Motor neuron (in vitro differentiated cells): ENCODE measurements at places on chromosomes 5 and 9. TPM values are rescaled to one million over a fixed set of nuclear protein-coding genes. Genes with fewer than 3 reads are reported as not detected.

Gene STX17
- total RNA-seq = 12.1 and 13.3 TPM in 2 replicates

Gene CCL21
- total RNA-seq = not detected in 2 replicates

Gene FOXD4L6
- 0.41 and 0.47 TPM in 2 replicates for total RNA-seq

Gene OBP2B
- not detected in 2 replicates for total RNA-seq

Gene SLC25A46
- 36.7 and 40.0 TPM in 2 replicates for total RNA-seq

Gene DRD1
- 7.8 and 8.0 TPM in 2 replicates for total RNA-seq

Gene SOHLH1
- 0.09 TPM in 1 of 2 replicates, not detected in the other for total RNA-seq

Gene CAMK2A
- 0.31 and 0.45 TPM in 2 replicates for total RNA-seq

Gene KIF3A
- 34.9 and 35.1 TPM in 2 replicates for total RNA-seq

Gene SMIM33
- 0.07 TPM in 1 of 2 replicates, not detected in the other for total RNA-seq

Gene CMBL
- 3.2 and 4.2 TPM in 2 replicates for total RNA-seq

Gene PNPLA7
- 1.5 and 1.8 TPM in 2 replicates for total RNA-seq

Gene FAXDC2
- 5.0 and 5.8 TPM in 2 replicates for total RNA-seq

Gene SUB1
- 196 and 202 TPM in 2 replicates for total RNA-seq

Gene MZB1
- 0.43 and 0.52 TPM in 2 replicates for total RNA-seq

Gene ARHGEF37
- total RNA-seq = 0.53 and 1.0 TPM in 2 replicates

Gene ITGA1
- total RNA-seq = 0.32 and 0.38 TPM in 2 replicates

Gene MEIKIN
- total RNA-seq = not detected in 2 replicates

Gene IL33
- 0.09 TPM in 1 of 2 replicates, not detected in the other for total RNA-seq

Gene PCDHGC4
- 5.2 and 5.6 TPM in 2 replicates for total RNA-seq

Gene FOXD4L3
- total RNA-seq = 0.05 and 0.31 TPM in 2 replicates

Gene SPINK9
- total RNA-seq = not detected in 2 replicates

Gene TBC1D13
- 14.8 and 17.5 TPM in 2 replicates for total RNA-seq

Gene GFRA3
- 0.45 and 1.9 TPM in 2 replicates for total RNA-seq

Gene SLC4A9
- total RNA-seq = not detected in 2 replicates

Gene RAB24
- 20.1 and 21.8 TPM in 2 replicates for total RNA-seq

Gene IL13
- total RNA-seq = 0.36 and 3.2 TPM in 2 replicates

Gene OTP
- total RNA-seq = 0.09 and 1.8 TPM in 2 replicates

Gene SHISAL2B
- 0.22 TPM in 1 of 2 replicates, not detected in the other for total RNA-seq

Gene SPINK13
- total RNA-seq = 0.32 TPM in 1 of 2 replicates, not detected in the other

Gene CARTPT
- not detected in 2 replicates for total RNA-seq

Gene HACD4
- total RNA-seq = 4.1 and 5.5 TPM in 2 replicates

Gene OR1J2
- 0.87 TPM in 1 of 2 replicates, not detected in the other for total RNA-seq

Gene ORM1
- not detected in 2 replicates for total RNA-seq

Gene NIPAL4
- total RNA-seq = 0.90 and 1.3 TPM in 2 replicates

Gene PARP8
- total RNA-seq = 15.5 and 15.9 TPM in 2 replicates
